ENCODE measurements at places on chromosomes 3 and 15.

- DNase-seq, result no peak
Measured at GRCh38 chr3:119825820-119826219, 43.9 kb downstream of the NR1I2 start.

- DNase-seq, result no peak
Measured at GRCh38 chr3:9957214-9957613, 5.0 kb upstream of the PRRT3 start.

- no peak for DNase-seq
Measured at GRCh38 chr3:167861649-167862048, 126.1 kb downstream of the SERPINI1 start.

GRCh38 chr15:63093486-63094205 lies 28.0 kb upstream of the LACTB start:
- peak; percentile 96 for DNase-seq

DNA sequence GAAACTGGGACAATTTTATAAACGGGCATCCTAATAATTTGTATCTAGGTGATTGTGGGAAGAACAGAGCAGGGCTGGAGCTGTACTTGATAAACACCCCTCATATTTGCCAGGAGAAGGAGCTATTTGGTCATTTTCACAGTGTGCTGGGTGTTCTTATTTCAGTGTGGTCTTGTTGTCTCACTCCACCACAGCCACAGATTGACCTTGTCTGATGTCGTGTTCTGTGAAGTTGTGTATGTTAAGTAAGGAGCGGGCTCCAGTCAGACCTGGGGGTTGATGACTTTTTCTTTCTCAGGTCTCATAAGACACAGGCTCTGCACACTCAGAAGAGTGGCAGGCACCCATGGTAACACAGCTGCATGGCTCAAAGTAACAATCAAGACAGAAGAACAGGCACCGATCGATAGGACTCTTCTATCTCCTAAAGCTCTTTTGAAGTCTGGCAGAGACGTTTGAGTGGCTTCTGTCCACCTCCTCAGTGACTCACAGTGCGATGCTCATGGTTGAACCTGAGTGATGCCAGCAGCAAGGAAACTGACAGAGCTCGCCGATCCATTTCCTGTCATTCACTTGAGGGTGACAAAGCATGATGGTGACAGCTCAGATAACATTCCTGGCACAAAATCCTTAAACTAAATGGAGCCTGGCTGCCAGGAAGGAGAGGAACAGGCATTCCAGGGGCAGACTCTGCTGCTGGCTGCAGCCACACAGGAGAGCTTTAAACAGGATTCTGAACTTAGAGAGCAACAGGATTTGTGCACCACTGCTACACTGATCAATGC lies 20.8 kb downstream of the DPH3 start:
- no peak for DNase-seq

DNA sequence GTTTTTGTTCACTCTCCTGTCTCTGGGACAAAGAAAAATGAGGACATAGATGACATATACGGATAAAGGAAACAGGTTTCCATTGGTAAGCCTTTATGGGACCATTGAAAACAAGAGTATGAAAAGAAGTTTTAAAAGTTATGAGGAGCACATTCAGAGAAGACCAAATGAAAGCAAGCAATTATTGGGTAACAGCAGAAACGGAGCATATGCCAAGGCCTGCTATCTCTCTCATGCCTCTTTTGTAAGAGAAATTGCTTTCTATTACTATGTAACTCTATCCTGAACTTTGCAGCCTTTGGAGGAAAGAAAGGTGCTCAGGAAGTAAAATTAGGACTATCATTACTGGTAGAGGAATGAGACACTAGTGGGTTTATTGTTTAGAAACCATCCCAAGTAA lies 14.9 kb upstream of the DPH6 start:
- no peak for DNase-seq

DNA sequence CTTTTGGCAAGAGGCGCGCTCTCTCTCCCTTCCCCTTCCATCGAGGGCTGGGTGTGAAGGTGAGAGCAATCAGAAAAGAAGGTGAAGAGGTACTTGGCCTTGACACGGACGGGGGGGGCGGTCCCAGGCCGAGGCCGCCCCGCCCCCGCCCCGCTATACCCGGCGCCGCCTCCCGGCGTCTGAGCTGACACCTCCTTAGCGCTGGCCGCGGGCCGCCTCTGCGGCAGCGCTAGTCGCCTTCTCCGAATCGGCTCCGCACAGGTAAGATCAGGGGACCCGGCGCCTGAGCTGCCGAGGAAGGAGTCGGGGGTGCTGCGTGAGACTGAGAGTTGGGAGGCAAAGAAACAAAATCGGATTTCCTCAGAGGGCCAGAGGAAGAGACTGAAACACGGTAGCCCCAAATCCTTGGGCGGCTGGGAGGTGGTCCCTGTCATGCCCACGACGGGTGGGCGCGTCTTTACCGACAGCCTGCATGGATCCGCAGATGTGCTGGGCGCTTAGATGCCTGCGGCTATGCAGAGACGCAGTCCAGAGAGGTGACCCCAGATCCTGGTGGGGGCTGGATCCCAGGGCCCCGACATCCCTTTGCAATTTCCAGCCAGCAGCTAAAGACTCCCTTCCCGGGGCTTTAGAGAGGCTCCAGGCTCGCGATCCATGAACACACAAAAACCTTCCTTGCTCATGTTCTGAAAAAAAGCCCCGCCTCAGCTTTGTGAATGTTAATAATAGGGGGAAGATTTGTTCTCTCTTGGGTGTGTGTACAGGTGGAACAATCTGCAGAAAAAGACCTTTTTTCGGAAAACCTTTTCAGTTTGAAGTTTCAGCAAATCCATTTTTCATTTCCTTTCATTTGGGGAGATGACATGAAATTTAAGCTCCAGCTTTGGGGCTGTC lies at the start of gene ENTPD3:
Gene ENTPD3, plus strand, starts transcription at position 184 of the 894 bp plus-strand sequence. CDS start 874 bp downstream, outside the sequence.
- DNase-seq, result peak; percentile 45

- no peak for DNase-seq
Measured at GRCh38 chr3:43021186-43021585, 42.1 kb downstream of the GASK1A start.

DNA sequence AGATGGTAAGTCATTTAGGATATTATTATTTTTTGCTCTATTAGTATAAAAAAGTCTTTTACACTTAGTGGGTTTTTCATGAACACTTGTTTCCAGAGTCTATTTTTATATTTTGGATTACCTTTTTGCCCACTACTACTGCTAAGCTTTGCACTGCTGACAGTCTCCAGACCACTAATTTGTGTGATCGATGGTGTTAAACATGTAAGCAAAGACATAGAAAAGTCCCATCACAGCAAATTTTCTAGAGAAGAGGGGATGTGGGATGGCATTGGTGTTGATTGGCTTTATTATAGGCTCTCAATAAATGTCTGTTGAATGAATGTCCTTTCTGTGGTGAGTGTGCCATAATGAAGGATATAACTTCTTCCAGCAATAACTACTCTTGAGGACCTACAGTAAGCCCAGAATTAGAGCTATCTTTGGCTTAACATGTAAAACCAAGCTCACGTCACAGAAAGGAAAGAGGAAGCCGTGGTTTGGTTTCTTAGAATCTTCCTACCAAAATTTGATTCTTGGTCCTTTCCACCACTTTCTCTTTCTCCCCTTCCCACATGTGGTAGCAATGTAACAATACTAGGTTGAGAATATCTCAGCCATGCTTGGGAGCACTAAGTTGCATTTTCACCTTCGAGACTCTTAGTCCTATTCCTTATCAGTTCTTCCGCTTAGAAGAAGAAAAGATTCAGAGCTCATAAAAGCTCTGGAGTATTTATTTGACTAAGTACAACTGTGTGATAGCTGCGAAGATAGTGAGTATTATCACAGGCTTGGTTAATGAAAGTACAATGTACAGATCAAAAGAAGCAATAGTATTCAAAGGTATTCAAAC lies 90.6 kb upstream of the UMPS start:
- no peak for DNase-seq

DNA sequence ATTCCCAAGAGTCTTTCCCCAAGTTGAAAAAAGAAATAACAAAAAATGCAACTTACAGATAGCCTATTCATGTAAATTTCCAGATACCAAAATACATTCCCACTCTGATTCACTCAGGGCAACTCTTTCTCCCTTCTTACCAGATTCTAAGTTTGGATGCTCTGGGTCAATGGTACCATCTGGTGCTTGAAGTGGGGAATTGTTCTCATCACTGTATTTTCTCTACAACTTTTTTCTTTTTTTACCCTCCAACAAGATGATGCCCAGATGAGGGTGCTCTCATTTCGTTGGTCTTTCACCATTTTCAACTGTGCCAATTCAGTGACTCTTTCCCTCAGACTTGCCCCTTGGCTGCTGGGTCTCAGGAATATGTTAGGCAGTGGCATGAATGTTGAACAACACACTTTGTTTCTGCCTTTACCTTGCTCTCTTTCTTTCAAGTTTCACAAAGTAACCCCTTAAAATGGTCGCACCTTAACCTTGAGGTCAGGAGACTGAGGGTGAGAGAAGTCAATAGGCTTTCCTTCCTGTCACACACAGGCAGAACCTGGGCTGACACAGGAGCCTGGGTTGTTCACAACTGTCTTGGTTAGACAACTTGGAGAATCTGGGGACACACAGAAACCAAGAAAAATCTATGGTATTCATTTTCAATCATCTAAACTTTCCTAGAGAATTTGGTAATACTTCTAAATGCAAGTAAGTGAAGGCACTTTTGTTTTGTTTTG lies 330.7 kb upstream of the SLCO3A1 start:
- DNase-seq, result no peak

- no peak for DNase-seq
Measured at GRCh38 chr3:45761831-45762230, 34.5 kb downstream of the SLC6A20 start.

DNA sequence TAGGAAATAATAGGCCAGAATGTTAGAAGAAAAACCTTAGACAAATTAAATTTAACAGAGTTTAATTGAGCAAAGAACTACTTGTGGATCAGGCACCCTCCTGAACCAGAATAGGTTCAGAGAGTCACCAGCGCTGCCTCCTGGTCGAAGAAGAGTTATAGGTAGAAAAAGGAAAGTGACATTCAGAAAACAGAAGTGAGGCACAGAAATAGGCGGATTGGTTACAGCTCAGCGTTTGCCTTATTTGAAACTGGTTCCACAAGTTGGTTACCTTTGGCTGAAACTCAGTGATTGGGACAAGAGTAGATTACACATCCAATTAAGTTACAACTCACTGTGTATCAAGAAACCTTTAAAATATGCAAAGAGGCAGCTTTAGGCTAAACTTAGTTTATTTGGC lies 4.4 kb downstream of the AADAC start:
- no peak for DNase-seq

All from iPS DF 6.9 (cell line).